ENCODE measurements at places on chromosomes 16 and 17.

- DNase-seq: no peak
These were observed 26.0 kb downstream of the FA2H start for GRCh38 chr16:74748616-74749026.

DNA sequence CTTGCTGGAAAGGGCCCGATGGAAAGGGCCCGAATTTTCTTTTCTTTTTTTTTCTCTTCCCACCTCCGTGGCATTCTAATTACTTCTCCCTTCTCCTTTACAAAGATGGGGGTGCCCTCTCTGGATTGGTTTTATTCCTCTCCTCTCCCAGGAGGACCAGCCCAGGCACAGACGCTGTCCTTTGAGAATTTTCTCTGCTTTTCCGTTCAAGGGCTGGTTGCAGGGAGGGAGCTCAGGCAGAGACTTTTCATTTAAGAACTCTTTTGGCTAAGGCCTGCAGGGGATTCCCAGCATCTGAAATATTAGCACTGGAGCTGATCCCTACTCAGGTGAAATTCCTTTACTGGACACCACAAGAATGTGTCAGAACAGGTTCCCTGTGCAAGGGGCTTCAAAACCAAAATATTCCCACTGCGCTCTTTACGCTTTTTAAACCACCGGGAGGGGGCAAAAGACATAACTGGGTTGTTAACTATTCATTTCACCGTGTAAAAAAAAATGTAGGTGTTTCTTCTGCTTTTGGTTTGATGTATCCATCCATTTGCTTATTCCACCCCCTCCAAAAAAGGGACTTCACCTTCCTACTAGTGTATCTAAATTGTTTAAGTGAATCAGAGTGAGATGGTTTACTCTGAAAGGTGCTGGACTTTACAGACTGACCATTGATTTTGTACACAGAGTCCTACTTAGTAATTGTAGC is 1.4 kb downstream of the NFAT5 start:
- DNase-seq: no peak

DNA sequence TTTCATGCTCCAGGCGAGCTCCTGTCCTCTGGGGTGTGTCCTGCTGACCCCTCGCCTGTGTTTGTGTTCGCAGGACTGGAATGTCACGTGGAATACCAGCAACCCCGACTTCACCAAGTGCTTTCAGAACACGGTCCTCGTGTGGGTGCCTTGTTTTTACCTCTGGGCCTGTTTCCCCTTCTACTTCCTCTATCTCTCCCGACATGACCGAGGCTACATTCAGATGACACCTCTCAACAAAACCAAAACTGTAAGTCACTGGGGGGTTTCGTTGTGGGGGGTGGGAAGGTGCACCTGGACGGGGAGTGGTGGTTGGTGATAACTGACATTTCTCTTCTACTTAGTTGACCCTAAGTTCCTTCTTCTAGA is 58.3 kb downstream of the ABCC1 start:
- no peak for DNase-seq

DNA sequence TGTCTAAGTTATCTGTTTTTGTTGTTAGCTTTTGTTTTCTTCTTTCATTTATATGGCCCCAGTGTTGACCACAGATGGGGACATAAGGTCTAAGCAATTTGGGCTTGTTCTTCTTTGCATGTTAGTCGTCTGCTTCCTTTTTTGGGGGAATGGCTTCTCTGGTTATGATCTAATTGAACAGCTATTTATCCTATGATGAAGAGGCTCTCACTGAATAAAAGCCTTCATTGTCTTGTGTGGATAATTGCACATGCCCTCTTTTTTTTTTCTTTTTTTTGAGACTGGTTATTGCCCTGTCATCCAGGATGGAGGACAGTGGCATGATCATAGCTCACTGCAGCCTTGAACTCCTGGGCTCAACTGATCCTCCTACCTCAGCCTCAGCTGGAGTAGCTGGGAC is 13.7 kb downstream of the SMARCE1 start:
- DNase-seq: no peak

- no peak for DNase-seq
These were observed 49.9 kb upstream of the SREBF1 start for GRCh38 chr17:17886726-17887125.

- peak; percentile 47 for DNase-seq
These were observed 6.9 kb upstream of the CES3 start for GRCh38 chr16:66954097-66954659.

GRCh38 chr16:12815361-12815760 is 11.7 kb upstream of the CPPED1 start:
- DNase-seq: no peak

GRCh38 chr16:55570159-55570558 is 3.7 kb downstream of the CAPNS2 start:
- no peak for DNase-seq

- peak; percentile 35 for DNase-seq
These were observed 12.7 kb upstream of the SPNS2 start for GRCh38 chr17:4485676-4486646.

DNA sequence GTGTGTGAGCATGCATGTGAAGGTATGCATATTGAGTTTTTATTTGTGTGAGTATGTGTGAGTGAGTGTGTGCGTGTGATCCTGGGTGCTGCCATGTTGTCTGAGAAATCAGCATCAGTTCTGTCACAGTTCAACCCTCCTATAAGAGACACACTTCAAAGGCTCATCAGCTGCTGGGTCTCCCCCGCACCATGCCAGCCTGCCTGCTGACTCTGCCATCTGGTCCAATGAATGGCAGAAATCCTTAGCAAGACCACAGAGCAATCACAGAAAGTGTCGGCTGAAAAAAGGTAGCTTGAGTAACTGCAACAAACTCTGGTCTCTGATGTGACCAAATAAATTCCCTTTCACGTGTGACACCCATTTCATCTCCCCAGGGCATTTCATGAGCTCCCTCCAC is 381.8 kb upstream of the MAF start:
- DNase-seq: no peak

DNA sequence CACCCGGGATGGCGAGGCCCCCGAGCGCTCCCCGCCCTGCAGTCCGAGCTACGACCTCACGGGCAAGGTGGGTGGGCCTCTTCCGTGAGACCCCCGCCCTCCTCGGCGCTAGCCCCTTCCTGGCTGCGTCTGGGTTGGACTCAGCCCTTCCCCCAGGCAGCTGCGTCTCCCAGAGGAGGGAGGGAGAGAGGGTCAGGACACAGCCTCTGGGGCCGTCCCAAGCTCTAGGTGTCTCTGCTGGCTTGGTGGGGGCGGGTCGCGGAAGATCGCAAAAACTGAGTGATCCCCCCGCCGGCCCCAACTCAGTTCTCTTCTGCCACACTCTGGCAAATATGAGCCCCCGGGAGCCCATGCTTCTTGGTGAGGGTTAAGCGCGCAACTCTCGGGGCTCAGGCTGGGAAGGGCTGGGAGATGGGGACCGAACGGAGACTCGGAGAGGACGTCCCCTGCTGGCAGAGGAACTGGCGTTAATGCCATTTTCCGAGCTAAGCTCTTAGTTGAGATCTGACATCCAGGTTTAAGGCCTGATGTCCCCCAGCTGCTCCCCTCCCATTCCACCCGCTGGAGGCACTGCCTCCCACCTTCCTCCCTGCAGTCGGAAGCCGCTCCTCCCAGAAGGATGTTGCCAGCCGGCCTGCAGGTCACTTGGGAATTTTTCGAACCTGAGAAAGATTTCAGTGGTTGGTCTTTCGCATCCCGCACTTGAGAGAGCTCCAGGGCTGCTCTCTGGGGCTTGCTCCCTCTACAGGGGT is 419 bp downstream of the RAB37 start:
- no peak for DNase-seq

GRCh38 chr16:30528799-30529457 is 2.6 kb upstream of the ZNF768 start:
- no peak for DNase-seq

DNA sequence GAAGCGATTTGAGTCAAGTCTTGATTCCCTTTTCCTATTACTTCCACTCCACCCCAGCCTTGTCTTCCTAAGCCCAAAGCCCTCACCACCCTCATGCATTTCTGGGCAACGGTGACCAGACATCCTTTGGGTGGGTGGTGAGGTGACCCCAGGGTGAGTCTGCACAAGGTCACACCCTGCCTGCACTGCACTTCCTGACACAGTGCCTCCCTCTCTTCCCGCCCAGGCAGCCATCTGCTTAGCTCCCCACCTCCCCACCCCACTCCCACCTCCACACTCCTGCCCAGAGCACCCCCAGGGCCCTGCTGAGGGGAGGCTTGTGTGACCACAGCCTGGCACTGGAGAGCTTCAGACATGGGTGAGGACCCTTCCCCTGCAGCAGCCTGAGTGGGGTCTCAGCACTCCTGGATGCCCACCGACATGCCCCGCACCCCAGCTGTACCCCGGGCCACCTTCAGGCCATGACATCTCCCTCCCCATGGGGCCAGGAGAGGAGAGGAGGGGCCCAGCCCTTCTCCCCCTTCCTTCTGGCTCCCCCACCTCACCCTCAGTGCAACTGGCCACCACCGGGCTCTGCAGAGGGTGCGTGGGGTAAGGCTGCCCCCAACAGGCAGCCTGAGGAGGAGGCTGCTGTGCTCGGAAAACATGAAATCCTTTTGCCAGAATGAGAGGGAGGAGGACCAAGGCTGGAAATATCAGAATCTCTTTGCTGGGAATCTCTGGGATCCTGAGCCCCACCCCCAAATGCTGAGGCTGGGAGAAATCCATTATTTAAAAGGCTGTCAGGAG is 68.6 kb downstream of the CCT6B start:
- DNase-seq: no peak

GRCh38 chr16:65740711-65741110 is 618.8 kb upstream of the CDH11 start:
- no peak for DNase-seq
